T-helper 17 cell (primary cell): ENCODE measurements at places on chromosomes 1 and 21. TPM values are rescaled to one million over a fixed set of nuclear protein-coding genes. Genes with fewer than 3 reads are reported as not detected.

GART gene
- total RNA-seq = 44.8 TPM

TEX50 gene
- total RNA-seq = not detected

- no peak for DNase-seq
Measured at GRCh38 chr1:87867626-87868025, 538.9 kb downstream of the LMO4 start.

- peak; percentile 68 for DNase-seq
Measured at GRCh38 chr1:11893907-11894251, 32.3 kb downstream of the KIAA2013 start.
